ENCODE measurements at places on chromosomes 16 and 17. TPM values are rescaled to one million over a fixed set of nuclear protein-coding genes. Genes with fewer than 3 reads are reported as not detected.

The CTRB1 gene
- not detected for total RNA-seq

The KRTAP17-1 gene
- not detected for total RNA-seq

The ABCA10 gene
- 0.13 TPM for total RNA-seq

The DNAAF8 gene
- 0.91 TPM for total RNA-seq

The CHST4 gene
- total RNA-seq: not detected

The CTF1 gene
- total RNA-seq: 0.09 TPM

The TMEM100 gene
- not detected for total RNA-seq

The FASN gene
- 131 TPM for total RNA-seq

The CD300E gene
- not detected for total RNA-seq

The KRT24 gene
- total RNA-seq: not detected

The BRIP1 gene
- total RNA-seq: 4.6 TPM

The TBX6 gene
- total RNA-seq: 0.14 TPM

The TMEM132E gene
- not detected for total RNA-seq

The OTOP2 gene
- total RNA-seq: 0.11 TPM

The BIRC5 gene
- total RNA-seq: 101 TPM

The SMARCD2 gene
- 61.0 TPM for total RNA-seq

The SLC12A3 gene
- total RNA-seq: not detected

The CEP295NL gene
- 0.31 TPM for total RNA-seq

The CPNE7 gene
- total RNA-seq: 63.9 TPM

The SLC7A6 gene
- 34.9 TPM for total RNA-seq

The C16orf92 gene
- not detected for total RNA-seq

The ERN2 gene
- total RNA-seq: not detected

The ORC6 gene
- total RNA-seq: 46.6 TPM

The CENPT gene
- total RNA-seq: 30.4 TPM

The CA7 gene
- not detected for total RNA-seq

The PNMT gene
- total RNA-seq: not detected

The CRAMP1 gene
- total RNA-seq: 12.1 TPM

The TMIGD1 gene
- not detected for total RNA-seq

The PRR35 gene
- total RNA-seq: 0.13 TPM

The ACSM5 gene
- total RNA-seq: not detected

The ITGAL gene
- 0.10 TPM for total RNA-seq

The PPM1E gene
- total RNA-seq: 0.08 TPM

The CCDC43 gene
- 21.6 TPM for total RNA-seq

The CCDC200 gene
- total RNA-seq: not detected

The TPSB2 gene
- total RNA-seq: not detected

The KCNJ12 gene
- 1.2 TPM for total RNA-seq

The KRT39 gene
- not detected for total RNA-seq

The SLC13A2 gene
- 0.10 TPM for total RNA-seq

The SULT1A2 gene
- total RNA-seq: 0.08 TPM

The MFAP4 gene
- not detected for total RNA-seq

The ADAM11 gene
- 2.4 TPM for total RNA-seq
